ENCODE measurements at places on chromosomes 4 and X.

GRCh38 chr4:129246910-129247461 is 151.0 kb downstream of the C4orf33 start:
- DNase-seq = no peak

DNA sequence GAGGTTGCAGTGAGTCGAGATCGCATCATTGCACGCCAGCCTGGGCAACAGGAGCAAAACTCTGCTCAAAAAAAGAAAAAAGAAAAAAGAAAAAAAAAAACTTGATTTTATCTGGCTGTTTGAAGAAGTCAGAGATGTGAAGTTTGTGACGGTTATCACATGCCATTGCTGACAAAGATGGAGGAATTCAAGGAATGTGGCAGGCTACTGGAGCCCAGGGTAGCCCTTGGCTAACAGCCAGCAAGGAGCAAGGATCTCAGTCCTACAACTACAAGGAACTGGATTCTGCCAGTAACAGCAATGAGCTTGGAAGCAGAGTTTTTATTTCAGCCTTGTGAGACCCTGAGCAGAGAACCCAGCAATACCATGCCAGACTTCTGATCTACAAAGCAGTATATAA is 24.3 kb upstream of the TET2 start:
- DNase-seq = no peak

GRCh38 chr4:48109413-48110263 is 24.4 kb downstream of the TXK start:
- peak; percentile 64 for DNase-seq

DNA sequence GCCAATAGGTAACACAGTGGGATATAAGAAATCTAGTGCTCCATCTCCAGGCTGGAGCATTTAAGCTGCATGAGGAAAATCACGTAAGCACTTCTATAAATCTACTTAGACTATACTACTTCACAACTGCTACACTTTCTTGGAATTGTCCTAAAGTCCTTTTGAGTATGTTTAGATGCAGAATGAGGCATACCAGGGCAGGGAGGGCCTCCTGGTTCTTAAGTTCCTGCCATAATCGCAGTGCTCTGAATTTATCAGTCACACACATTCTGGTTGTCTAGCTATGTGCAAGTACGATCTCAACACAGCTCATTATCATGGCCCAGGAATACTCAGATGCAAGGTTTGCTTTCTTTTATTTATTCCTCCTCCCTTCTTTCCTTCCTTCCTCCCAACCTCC is 130.3 kb downstream of the GUCY2F start:
- no peak for DNase-seq

GRCh38 chr4:80535551-80535950 is 200.0 kb downstream of the CFAP299 start:
- DNase-seq = no peak

- no peak for DNase-seq
Measured at GRCh38 chrX:31353095-31353494, 281.3 kb upstream of the FTHL17 start.

DNA sequence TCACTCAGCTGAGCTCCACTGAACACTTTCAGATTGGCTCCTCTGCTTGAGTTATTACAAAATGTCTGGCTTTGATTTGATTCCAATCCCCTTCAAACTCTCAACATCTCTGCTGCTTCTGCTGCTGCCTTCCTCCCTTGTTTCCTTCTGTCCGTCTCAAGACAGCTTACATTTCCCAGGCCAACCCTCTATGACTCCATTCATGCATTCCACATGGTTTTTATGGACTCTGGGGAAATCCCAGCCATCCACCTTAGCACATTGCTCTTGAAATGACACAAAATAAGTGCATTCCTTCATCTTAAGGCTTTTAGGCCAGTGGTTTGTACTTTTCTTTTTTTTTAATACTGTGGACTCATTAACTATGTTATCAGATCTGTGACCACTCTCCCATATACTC is 68.5 kb upstream of the TMEM164 start:
- no peak for DNase-seq

GRCh38 chr4:181127171-181127570 is 1116.0 kb upstream of the TENM3 start:
- DNase-seq = no peak

DNA sequence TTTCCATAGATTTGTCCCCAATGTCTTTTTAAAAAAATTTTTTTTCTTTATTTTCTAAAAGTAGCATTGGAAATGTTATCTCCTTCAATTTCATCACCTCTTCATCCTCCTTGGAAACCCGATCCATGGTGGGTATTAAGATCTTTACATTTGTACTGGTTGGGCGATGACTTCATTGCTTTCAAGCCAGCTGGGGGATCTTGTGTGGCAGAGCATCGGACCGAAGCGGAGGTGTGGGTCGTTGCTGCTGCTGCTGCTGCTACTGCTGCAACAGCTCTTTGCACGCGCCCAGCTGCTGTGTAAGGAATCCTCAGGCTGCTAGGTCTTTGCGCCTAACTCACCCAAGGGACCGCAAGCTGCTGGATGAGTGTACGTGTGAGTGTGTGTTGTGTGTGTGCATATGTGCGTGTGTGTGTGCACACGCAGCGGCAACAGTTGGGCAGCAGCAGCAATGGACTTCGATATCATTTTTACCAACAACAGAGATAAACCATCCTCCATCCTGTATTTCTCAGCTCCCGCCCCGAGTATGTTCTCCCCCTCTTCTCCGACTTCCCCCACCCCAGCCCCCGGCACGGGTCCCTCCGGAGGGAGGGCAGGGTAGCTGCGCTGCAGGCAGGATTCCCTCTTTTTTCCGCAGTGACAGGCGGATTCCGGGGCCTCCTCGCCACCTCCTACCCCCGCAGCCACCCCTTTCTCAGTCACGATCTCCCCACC is 768 bp upstream of the CDKL5 start:
- DNase-seq = peak; percentile 20

DNA sequence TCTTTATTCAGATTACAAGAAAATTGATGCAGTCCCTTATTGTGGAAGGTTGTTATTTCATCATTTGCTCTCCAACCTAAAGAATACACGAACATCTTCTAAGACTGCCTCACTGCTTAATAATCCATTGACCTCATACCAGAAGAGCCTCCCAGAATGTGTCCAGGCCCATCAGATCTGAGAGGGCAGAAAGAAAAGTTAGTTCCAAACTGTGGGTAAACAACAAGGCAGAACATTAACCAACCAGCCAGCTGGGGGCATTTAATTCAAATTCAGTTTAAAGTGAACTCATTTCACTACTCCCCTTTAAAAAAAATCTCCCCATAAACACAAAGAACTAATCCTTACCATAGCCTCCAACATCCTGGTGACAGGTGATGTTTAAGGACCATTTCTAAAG is 13.8 kb downstream of the GPC4 start:
- DNase-seq = no peak

GRCh38 chr4:126298271-126298670 is 983.5 kb downstream of the FAT4 start:
- DNase-seq = no peak

- no peak for DNase-seq
Measured at GRCh38 chr4:169184236-169184635, 86.5 kb downstream of the SH3RF1 start.

DNA sequence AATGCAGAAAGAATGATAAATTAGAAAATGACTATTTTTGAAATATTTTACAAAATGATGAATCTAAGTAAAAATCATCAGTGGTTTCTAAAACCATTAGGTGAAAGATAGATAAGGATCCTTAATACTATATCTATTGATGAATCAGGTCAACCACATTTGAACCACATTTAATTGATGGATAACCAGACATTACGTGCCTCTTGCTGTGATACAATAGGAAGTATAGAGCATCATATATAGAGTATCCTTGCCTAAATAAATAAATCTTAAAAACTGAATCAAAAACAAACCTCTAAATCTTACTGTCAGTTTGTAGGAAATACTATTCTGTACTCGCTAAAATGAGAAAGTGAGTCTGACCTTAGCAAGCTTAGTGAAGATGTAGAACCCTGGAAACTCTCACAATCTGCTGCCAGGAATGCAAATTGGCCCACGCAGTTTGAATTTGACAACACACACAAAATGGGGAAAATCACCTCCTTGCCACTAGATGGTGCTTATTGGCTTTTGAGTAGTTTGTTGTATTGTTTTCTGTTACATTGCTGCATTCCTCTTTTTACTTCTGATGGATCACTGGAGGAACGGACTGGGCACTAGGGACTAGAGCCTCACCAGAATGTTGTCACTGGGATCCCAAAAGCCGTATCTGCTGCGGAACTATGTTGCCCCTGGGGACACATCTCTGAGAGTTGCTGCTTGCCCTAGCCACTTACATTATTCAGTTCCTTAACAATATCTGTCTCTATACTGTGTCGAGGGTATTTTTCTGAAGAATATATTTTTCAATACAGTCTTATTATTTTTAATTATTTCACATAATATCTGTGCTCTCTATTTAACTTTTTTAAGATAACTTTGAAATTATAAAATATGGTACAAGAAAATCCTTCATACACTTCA is 25.4 kb upstream of the SLAIN2 start:
- peak; percentile 56 for DNase-seq

Data from CD4-positive, alpha-beta T cell treated with Interleukin-21 for 1 hour (primary cell).